NCI-H1436 treated with DMSO at 0.1 percent for 48 hours (cell line): ENCODE measurements at places on chromosomes 1 and 21.

- no peak for DNase-seq
Measured at GRCh38 chr1:180950321-180950720, 37.6 kb downstream of the KIAA1614 start.

DNA sequence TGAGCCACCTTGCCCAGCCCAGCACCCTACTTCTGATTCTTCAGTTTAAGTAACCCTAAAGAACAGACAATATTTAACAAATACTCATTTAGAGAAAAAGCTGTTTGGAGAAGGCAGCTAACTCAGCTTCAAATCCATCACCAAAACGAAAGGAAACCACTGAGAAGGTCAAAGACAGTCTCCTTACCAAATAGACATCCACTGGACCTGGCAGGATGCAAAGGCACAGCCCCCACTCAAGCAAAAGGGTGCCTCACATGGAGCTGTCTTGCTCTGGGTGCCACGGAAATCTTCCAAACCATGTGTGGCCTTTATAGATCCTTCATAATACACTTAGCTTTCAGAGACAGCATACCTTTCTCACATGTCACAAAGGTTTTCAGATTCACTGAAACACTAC, 165.5 kb downstream of the RERE start:
- DNase-seq = no peak

GRCh38 chr1:44002606-44003157, 11.3 kb downstream of the CCDC24 start:
- DNase-seq = no peak

GRCh38 chr21:29212446-29212845, 82.0 kb downstream of the MAP3K7CL start:
- no peak for DNase-seq

GRCh38 chr1:93081716-93082115, 2.6 kb downstream of the MTF2 start:
- DNase-seq = no peak

DNA sequence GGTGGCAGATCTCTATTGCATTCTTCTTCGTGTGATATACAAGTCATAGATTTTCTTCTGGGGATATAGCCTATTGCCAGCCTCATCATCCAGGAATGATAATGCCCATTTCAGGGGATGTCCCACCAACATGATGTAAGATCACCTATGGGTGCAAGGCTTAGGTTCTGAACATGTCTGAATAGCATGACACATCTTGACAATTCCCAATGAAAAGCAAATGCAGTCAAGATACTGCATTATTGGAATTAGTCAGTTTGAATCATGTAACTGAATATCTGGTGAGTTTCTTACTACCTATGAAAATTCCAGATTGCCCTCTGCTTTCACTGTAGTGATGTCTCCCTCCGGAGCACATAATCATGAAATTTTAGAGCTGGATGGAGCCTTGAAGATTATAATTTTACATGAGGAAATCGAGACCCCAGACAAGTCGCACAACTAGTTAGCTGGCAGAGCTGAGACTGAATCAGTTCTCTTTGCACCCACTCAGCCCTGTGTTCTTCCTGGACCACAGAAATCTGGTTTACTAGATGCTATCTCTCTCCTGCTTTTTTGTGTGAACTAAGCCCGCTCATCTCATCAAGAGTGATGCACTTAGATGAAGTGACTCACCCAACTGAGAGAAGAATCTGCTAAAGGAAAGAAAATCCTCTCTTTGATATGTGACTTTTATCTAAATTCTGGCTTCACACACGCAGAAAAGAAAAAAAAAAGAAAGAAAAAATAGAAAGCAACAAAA, 65.0 kb downstream of the WDR64 start:
- DNase-seq = no peak

DNA sequence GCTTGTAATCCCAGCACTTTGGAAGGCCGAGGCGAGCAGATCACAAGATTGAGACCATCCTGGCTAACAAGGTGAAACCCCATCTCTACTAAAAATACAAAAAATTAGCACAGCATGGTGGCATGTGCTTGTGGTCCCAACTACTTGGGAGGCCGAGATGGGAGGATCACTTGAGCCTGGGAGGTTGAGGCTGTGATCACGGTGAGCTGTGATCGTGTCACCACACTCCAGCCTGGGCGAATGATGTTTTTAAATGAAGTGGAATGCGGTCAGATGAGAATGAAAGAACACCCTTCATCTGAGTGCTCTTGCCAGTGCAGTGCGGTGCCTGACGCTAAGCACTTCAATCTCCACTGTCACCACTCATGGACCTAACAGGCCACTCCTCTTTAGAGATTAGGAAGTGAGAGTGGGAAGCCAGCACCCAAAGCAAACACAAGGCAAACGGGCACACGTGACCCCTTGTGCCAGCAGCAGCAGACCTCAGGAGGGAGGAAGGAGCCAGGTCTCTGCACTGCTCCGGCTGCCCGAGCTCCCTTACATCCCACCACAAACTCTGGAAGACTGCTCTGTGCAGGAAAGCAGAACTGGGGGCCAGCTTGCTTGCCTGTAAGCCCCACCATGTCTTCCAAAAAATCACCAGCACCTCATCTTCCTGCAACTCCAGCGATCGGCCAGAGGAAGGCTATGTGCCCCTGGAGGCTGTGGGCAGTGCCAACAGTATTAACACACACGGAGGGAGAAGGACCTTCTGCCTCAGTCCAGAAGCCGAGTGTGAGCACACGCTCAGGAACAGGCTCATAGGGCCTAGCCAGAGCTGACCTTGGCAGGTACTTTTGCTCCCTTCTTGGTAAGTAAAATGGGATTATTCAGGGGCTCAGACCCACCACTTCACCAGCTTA, 9.7 kb downstream of the CTNNBIP1 start:
- DNase-seq = no peak

- no peak for DNase-seq
Measured at GRCh38 chr1:91830242-91831131, 55.5 kb downstream of the TGFBR3 start.

- no peak for DNase-seq
Measured at GRCh38 chr1:115076384-115076915, 12.9 kb downstream of the TSPAN2 start.

GRCh38 chr1:202200112-202200548, 6.5 kb downstream of the LGR6 start:
- no peak for DNase-seq

DNA sequence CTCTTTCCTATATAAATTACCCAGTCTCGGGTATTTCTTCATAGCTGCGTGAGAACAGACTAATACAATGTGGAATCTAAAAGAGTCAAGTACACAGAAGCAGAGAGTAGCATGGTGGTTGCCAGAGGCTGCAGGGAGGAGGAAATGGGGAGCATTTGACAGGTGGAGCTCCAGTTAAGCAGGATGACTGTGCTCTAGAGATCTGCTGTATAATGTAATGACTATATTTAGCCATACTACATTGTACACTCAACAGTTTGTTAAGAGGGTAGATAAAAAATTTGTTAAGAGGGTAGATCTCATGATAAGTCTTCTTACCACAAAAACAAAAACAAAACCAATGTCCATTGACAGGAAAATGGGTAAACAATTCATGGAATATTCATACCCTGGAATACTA, 82.1 kb downstream of the MT1HL1 start:
- no peak for DNase-seq

DNA sequence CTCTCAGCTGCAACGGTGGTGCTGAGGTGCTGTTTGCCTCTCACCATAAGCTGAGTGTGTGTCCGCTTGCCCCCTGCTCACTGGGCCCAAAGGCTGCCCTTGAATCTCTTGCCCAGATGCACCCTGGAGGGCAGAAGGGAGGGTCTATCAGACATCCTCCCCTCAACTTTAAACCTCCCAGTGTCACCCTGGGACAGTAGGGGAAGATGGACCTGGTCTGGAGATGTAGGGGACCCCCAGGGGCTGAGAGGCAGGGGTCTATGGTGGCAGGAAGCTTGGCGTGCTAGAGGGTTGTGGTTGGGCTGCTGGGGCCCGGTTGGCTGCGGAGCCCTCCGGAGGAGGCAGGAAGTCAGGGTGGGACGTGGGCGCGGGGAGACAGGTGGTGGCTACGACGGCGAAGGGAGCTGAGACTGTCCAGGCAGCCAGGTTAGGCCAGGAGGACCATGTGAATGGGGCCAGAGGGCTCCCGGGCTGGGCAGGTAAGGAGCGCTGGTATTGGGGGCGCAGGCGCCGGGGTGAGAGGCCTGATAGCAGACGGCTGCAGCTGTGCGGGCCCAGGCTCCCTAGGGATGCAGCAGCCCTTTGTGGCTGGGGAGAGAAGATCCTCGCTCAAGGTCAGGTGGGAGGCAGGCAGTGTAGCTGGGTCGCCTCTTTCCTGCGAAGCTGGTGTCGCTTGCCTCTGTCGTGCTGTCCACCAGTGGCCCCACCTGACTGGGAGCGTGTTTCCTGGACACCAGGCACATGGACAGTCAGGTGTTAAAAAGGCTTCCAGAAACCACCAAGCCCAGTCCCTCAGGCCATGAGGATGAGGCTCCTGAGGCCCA, at the start of gene LCK:
Gene LCK, plus strand, starts transcription at position 373 of the 824 bp plus-strand sequence. CDS start 23,065 bp downstream, outside the sequence.
- DNase-seq = no peak

- DNase-seq = no peak
Measured at GRCh38 chr1:161402446-161402845, 34.8 kb upstream of the CFAP126 start.

- no peak for DNase-seq
Measured at GRCh38 chr1:84861988-84862644, 30.9 kb downstream of the LPAR3 start.

GRCh38 chr21:33069994-33070743, at the start of gene OLIG1:
Gene OLIG1, plus strand, starts transcription at chr21:33070141. Its CDS starts 106 bp downstream, at chr21:33070247.
- DNase-seq = no peak

DNA sequence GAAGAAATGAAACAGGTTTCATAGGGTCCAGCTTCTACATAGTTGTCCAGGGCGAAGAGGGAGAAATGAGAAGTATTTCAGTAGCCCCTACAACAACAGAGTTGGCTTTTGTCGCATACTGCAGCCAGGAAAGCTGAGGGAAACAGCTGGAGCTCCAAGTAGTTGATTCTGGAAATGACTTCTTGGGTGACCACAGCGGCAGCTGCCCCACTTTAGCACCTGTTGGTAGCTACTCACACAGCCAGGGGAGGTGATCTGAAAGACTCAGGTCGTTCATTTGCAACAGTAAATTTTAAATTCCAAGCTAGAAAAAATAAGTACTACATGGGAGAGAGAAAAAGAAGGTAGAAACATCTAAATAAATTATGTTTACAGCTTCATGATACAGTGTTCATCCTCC, 2.3 kb downstream of the TTC13 start:
- DNase-seq = no peak

GRCh38 chr1:198253668-198254067, 96.9 kb downstream of the NEK7 start:
- no peak for DNase-seq

- DNase-seq = no peak
Measured at GRCh38 chr1:915295-916172, 8.2 kb upstream of the SAMD11 start.

DNA sequence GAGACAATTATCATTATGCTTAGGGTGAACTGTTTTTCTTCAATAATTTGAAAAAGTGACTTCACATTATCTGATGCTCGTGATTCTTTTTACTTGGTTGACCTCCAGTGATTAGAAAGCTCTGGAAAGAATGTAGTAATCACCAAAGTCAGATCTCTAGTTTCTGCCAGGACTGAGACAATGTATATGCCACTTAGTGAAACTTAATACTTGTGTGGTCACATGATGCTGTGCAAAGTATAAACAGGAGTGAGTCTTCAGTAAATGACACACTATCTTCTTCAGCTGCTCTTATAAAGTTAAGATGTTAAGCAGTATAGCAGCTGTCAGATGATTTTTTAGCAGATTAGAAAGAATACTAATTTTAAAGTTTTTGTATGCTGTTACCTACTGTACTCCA, 17.2 kb downstream of the VCAM1 start:
- no peak for DNase-seq

GRCh38 chr1:91685994-91686393, 185.3 kb downstream of the CDC7 start:
- no peak for DNase-seq
